HuH-7.5 (cell line): ENCODE measurements at places on chromosomes 12 and 14.
A peak's percentile ranks its signal among the peaks of the same experiment; 100 is the strongest.

GRCh38 chr12:66603461-66603860 lies 75.4 kb downstream of the GRIP1 start:
- no peak for DNase-seq

DNA sequence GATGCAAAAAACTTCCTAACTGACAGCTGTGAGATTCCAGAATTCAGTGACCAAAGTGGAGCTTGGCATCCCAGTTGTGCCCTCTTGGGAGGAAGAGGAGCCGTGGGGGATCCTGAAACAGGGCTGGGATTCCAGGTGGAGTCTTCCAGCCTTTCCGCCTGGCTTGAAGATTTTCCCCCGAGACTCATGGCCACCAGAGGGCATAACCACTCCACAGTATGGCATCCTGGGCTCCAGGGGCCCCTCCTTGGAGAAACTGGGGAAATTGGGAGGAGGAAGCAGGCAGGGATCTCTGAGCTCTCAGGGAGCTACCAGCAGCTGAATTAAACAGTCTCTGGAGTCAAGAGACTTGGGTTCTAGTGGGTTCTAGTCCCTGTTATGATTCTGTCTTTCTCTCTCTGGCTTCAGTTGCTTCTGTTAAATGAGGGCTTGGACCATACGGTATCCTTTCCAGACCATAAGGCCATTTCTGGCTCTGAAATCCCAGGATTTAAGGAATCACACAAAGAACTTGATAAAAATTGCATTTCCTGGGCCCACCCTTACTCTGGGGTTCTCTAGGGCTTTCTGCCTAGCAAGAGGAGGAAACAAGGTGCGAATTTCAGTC lies 2.6 kb upstream of the TAMALIN start:
- peak; percentile 70 for DNase-seq

GRCh38 chr14:89251061-89251460 lies 166.0 kb downstream of the FOXN3 start:
- DNase-seq = no peak

DNA sequence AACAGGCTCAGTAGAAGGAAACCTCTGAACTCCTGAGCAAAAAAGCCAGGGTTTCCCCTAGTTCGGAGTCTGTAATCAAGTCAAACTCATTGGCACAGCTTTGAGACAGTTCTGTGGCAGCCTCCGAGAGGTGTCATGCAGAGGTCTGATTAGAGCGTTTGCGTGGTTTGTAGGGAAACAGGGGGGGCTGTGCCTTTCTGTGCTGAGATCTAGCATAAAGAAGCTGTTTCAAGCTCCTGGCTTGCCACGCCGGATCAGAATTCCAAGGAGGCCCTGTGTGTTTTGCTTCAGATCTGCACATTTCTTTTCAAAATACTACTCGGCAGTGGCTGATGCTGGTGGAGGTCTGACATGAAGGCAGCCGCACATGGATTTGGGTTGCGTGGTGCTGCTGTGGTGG lies 1.7 kb downstream of the CABP1 start:
- DNase-seq = no peak

DNA sequence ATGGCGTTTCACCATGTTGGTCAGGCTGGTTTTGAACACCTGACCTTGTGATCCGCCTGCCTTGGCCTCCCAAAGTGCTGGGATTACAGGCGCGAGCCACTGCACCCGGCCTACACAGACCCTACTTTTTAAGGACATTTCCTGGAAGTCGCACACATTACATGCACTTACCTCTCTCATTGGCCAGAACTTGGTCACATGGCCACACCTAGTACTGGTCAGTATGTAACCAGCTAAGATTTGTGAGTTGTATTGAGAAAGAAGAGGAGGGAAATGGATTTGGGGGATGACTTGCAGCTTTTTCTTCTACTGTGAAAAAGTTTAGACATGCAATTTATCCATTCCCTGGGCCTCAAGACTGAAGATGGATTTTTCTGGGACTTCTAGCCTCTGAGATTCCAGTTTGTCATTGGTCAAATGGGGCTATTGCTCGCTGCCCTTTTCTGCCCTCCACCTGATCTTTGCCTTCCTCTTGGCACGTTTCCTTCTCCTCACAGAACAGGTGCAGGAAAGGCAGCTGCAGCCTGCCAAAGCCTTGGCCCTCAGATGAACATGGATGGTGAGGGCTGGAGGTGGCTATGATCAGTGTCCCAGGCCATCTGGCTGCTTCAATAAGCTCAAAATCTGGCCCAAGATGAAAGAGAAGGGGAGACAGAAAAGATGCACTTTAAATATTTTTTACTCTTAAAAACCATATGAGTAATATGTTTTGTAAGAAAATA lies 7.1 kb upstream of the ZDHHC22 start:
- no peak for DNase-seq

DNA sequence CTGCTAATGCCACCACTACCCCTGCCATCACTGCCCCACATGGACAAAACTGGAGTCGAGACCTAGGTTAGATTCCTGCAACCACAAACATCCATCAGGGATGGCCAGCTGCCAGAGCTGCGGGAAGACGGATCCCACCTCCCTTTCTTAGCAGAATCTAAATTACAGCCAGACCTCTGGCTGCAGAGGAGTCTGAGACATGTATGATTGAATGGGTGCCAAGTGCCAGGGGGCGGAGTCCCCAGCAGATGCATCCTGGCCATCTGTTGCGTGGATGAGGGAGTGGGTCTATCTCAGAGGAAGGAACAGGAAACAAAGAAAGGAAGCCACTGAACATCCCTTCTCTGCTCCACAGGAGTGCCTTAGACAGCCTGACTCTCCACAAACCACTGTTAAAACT lies 7.1 kb upstream of the OAS2 start:
- no peak for DNase-seq

DNA sequence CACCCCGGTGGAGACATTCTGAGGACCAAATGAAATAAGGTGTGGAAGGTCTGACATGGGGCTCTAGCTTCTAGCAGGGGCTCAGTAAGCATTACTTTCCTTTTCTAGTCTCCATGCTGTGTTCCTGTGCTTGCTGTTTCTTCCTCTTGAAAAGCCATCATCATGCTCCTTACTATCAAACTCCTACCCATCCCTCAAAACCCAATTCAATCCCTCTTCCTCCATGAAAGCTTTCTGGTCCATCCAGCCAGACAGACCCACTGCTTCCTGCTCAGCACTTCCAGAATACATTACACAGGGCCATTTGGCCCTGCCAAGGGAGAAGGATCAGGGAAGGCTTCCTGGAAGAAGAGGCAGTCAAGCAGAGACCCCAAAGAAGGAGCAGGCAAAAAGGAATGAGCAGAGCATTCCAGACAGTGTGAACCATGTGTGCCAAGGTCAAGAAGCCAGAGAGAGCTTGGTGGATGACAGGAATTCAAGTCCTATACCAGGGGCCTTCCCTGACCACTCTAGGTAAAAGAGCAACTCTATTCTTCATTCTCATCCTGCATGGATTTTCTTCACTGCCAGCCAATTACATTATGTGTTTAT lies 59.5 kb downstream of the NUAK1 start:
- no peak for DNase-seq

DNA sequence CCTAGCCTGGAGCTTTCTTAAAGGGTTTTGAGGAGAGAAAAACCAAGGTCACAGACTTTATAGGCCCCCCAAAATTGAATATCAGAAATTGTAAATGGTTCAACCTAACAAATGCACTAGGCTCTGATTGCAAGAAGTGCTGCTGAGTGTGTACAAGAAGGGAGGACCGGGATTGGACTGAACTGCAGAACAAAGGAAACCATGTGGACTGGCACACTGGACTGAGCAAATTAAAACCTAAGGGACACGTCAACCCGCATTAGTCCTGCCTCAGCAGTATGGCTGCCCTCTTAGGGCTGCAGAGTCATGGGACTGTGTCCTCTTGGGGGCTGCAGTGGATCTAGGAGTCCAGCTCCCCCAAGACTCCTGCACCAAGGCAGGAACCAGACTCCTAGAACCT lies 842 bp upstream of the CISTR start:
- DNase-seq = no peak

GRCh38 chr14:68417009-68417650 lies 375.7 kb downstream of the ZFP36L1 start:
- DNase-seq = no peak
